Kidney (tissue), 22 donors: ENCODE measurements at places on chromosomes 7 and 10.

DNA sequence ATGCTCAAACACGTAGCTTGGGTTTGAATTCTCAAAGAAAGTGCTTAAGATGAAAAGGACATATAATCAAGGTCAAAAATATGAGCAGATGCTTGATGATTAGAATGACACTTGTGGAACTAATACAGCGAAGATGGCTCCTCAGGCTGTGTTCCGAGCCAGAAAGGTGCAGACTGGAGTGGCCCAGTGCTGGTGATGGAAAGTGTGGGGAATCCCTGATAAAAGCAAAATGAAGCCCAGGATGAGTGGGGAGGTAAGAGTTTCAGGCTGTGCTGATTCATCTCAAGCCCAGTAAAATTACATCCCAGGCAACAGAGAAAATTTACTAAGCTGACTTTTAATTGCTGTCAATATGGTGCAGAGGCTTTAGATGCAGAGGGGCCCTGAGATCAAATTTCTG, 77.8 kb upstream of the IKZF1 start:
- no peak for DNase-seq

GRCh38 chr10:121327727-121328126, 270.5 kb downstream of the FGFR2 start:
- DNase-seq, result no peak

- DNase-seq, result peak; percentile 86
These were observed 60.7 kb downstream of the ZMIZ1 start for GRCh38 chr10:79129361-79129997.

DNA sequence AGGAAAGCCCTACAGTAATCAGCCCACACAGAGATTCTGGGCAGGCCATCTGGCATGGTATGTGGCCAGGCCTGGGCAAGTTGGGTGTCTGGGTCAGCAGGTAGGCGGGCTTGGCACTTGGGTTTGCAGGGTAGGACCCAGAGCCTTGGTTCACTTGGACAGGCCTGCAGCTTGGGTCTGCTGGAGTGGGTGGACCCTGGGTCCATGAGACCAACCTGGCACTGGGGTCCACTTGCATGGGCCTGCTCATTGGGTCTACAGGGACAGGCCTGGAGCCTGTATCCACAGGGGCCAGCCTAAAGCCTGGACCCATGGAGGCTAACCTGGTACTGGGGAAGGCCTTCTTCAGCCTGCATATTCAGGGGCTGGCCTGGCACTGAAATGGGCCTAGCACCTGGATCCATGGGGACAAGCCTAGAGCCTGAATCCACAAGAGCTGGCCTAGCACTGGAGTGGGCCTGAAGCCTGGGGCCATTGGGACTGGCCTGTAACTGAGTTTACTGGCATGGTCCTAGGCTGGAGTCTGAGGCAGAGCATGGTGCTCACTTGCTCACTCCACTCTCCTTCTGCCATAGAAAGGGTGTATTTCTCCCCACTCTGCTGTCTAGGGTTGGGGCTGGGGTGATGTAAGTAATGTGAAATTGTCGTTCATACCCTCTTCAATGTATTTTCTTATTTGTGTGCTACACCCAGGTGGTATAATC, 315.0 kb downstream of the AHR start:
- no peak for DNase-seq

GRCh38 chr7:24152356-24152755, 131.6 kb upstream of the NPY start:
- no peak for DNase-seq

- DNase-seq, result no peak
These were observed 18.5 kb downstream of the MEOX2 start for GRCh38 chr7:15667991-15668390.

DNA sequence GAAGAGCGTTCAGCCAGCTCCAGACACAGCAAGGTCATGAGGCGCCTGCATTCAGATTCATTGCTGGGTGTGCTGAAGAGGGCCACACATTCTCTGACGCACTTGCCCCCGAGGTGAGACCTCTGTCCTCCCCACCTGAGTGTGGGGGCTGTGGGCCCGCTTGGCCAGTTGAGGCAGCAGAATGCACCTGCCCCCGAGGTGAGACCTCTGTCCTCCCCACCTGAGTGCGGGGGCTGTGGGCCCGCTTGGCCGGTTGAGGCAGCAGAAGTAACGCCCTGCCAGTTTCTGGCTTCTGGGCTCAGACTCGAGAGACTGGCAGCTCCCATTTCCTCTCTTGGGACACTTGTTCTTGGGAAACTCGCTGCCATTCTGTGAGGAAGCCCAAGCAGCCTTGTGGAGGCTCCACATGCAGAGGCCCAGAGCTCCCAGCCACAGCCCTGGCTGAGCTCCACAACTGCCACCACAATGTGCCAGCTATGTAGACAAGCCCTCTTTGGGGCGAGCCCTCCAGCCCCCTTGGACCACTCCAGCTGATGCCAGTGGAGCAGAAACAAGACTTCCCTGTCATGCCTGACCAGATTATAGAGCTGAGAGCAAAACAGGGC, 434.0 kb downstream of the DNAJB6 start:
- no peak for DNase-seq

GRCh38 chr7:159010411-159010810, 134.3 kb downstream of the VIPR2 start:
- no peak for DNase-seq

- DNase-seq, result no peak
These were observed 155.3 kb upstream of the INHBA start for GRCh38 chr7:41858201-41858600.

- peak; percentile 68 for DNase-seq
These were observed 58.1 kb downstream of the ENO4 start for GRCh38 chr10:116907245-116907987.

DNA sequence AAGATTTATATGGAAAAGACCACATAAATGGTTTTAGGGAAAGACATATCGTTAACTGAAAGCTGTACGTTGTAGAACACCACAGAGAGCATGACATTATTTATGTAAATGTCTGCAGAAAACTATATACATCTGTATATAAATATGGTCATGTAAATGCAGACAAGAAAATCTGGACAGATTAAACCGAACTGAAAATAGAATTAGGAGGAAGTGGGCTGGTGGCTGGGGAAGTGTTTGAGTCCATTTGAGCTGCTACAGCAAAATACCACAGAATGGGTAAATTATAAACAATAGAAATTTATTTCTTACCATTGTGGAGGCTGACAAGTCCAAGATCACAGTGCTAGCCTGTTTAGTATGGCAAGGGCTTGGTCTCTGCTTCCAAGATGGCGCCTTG, 56.3 kb upstream of the USP6NL start:
- DNase-seq, result no peak

DNA sequence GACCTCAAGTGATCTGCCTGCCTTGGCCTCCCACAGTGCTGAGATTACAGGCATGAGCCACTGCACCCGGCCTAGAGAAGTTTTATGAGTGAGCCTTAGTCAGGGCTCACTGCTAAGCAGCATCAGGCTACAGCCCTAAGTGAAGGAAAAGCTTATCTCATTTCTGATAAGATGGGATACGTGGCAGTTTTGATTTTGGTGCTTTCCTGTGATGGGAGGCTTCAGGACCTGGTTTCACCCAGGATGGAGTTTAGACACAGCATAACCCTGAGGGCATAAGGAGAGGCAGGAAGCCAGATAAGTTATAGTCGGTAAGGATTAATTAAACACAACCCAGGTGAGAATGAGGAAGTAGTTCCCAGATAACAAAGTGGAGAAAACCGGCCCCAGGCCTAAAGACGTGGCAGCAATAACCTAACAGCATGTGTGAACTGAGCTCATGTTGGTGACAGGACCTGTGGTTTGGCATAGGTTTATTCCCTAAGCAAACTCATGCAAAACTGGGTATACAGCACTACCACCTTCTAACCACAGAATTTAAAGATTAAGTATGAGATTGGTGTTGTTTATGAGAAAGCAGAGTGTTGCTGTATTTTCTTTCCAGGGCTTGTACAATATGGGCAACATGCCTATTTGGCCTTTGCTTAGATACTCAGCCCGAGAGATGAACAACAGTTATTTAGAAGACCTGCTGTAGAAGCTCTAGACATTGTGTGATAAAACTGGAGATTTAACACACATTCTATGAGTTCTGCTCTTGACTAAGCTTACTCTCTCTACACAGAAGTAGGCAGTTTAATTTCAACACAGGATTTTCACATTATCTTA, 119.4 kb downstream of the COL28A1 start:
- no peak for DNase-seq

DNA sequence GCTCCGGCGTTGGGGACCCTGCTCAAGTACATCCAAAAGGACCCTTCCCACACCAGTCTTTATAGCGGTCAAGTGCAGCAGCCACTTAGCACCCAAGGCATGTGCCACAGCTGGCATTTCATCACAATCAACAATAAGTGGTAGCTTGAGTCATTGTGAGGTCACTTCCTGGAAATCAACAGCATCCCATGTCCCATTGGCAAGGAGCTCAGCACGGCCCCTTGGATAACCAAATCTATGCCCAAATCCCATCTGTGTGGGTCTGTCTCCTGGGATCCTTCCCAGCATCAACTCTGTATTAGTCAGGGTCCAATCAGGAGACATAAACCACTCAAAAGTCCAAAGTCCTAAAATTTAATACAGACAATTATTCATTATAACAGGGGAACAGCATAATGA, 27.1 kb downstream of the MDH2 start:
- no peak for DNase-seq

GRCh38 chr7:18421297-18422002, 74.1 kb upstream of the HDAC9 start:
- DNase-seq, result peak; percentile 48

- no peak for DNase-seq
These were observed 145.1 kb downstream of the GNAI1 start for GRCh38 chr7:80279760-80280159.

DNA sequence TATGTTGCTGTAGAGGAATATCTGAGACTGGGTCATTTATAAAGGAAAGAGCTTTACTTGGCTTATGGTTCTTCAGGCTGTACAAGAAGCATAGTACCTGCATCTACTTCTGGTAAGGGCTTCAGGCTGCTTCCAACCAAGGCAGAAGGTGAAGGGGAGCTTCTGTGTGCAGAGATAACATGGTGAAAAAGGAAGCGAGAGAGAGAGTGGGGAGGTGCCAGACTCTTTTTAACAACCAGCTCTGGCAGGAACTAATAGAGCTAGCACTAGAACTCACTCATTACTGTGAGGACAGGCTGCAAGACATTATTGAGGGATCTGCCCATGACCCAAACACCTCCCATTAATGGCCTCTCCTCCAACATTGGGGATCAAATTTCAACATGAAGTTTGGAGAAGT, 94.5 kb downstream of the KIF20B start:
- DNase-seq, result no peak

- DNase-seq, result no peak
These were observed 88.7 kb downstream of the DYNC1I1 start for GRCh38 chr7:95861041-95861440.

- no peak for DNase-seq
These were observed 4.1 kb downstream of the FHIP2A start for GRCh38 chr10:114825513-114826253.

GRCh38 chr7:77797734-77798393, 370 bp downstream of the TMEM60 start:
- no peak for DNase-seq
